HL-60 (cell line): ENCODE measurements at places on chromosomes 7 and 10.

- DNase-seq, result no peak
Measured at GRCh38 chr7:151897161-151897731, 20.3 kb upstream of the PRKAG2 start.

DNA sequence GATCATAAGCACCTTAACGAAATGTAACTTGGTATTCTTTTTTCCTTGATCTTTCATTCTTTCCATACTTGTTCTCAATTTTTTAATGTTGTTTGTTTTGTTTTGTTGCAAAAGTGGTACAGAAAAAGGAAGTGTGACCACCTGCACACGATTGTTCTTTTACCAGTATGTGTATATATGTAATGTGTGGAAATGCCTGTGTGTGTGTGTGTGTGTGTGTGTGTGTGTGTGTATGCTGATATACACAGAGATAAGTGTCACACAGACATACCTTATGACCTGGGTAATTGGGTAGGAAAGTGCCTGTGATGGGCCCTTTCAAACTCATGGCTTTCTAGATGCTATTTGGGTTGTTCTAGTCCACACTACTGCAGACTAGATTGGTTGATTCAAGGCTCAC, 14.0 kb downstream of the INHBA start:
- no peak for DNase-seq

DNA sequence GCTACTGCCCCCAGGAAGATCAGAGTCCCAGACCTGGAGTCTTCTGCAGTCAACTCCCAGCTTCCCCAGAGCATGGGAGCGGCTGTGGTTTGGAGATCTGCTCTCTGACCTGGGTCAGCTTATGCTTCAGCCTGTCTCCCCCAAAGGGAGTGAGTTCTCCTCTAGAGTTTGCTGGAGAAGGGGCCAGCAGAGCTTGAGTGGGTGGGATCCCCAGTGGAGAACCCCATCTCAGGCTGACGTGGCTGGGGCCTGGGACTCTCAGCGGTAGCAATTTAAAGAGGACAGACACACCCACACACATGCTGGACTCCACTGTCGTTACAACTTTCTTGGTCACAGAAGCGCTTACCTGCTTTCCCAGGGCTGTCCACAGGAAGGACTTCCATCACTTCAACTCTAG, 6.3 kb downstream of the UNC5B start:
- no peak for DNase-seq

- DNase-seq, result no peak
Measured at GRCh38 chr7:27822245-27822644, 82.3 kb downstream of the TAX1BP1 start.

DNA sequence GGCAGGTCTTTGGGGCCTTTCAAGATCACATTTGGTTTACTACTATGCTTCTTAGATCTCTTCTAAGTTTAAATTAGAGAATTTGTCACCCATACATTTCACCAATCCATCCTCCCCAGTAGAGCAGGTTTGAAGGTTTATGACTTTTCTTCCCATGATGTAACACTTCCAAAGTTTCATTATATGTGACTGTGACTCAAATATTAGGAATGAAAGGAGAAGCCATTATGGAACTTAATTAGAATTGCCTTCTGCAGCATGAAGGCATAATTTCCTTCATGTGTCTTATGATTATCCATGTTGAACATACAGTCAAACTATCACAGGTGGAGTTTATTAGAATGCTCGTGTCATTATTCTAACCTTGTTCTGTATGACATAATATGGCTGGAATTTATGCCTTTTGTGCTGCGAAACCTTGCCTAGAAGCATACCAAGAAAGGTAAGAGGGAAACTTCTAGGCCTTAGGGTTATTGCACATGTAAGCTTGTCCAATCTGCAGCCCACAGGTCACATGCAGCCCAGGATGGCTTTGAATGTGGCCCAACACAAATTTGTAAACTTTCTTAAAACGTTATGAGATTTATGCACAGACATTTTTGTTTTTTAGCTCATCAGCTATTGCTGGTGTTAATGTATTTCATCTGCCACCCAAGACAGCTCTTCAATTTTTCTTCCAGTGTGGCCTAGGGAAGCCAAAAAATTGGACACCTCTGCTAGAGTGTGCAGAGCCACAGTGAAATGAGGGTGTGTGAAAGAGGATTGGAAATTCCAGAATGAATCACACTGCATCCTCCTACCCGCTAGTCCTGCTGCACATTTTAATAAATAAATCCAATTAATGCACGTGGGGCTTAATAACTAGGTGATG, 133.6 kb downstream of the TMEM26 start:
- no peak for DNase-seq

DNA sequence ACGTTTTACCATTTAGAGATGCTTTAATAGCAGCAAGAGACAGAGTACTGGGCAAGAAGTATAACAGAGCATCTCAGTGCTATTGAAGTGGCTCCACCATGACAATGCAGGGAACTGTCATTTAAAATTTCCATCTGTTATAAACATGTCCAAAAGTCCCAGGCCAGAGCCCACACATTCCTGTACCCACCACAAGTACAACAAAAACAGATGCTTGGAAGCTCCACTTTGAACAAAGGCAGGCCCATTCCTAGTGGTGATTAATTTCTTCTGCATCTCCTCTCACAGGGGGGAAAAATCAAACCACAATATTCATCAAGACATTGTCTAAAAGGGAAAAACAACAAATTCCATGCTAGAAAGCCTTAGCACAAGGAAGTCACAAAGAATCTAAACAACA, 627.9 kb downstream of the PARD3 start:
- DNase-seq, result no peak

DNA sequence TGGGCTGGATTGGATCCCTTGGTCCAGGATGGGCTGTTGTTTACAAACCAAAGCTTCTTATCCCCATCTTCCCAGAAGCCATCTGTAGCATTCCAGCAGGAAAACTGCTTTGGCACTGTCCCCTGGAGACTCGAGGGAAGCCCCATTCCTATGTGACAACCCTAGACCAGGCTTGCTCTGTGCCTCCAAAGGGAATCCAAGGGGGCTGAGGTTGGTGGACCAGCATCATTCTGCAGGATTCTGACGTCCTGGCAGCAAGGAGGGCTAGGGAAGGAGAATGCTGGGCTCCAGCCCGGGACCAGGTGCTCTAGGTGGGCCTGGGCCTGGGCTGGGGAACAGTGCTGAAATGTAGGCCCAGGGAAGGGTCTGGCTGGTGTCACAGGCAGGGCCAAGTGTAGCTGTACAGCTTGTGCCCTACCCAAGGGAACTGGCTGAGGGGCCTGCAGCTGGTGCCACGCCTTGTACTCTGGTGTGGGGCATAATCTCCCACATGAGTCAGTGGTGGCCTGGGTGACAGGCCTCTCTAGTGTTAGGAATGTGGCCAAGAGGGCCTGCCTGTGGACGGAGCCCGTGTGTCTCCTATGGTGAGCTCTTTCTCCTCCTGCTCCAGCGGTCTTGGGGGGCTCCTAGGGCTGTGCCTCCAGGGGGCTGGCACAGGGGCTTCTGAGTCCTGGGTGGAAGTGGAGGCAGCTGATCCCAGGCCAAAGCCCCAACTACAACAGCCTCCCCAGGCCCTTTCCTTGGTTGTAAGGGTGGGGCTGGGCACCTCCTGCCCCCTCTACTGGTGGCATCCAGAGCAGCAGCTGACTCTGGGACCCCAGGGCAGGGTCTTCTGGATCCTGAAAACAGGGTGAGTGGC, 25.2 kb downstream of the TRIM8 start:
- DNase-seq, result no peak

DNA sequence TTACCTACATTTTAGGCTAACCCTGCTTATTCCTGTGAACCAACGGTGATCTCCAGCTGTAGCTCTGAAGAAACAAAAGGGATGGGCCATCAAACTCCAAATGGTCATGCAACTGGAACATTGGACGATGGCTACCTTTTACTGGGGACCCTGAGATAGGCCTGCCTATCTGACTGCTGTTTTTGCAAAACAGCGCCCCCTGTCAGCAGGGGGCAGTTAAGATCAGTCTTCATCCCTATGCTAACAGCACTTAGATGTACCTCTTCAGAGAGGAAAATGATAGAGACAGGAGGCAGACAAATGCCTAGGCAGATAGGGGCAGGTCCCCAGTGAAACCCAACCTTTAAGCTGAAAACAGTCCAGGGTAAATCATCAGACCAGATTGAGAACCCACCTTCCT, 1085.4 kb upstream of the SORCS1 start:
- DNase-seq, result no peak

- no peak for DNase-seq
Measured at GRCh38 chr10:48788554-48788953, 103.9 kb downstream of the WDFY4 start.

DNA sequence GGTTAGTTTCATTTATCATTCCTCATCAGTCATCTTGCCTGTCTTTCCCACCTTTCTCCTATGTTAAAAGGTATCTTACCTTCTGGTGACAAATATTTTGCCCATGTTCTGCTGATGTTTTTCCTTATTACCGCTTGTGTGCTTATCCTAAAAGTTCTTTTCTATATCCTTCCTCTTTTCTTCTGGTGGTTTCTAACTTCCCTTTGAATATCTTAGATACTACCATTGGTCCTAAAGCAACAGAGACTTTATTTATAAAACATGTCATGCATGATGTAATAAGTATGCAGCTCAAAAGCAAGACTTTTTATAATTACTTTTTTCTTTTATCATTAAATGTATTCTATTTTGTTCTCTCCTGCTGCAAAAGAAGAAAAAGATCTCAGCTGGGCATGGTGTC, 24.8 kb downstream of the TBC1D12 start:
- DNase-seq, result no peak

GRCh38 chr10:83012866-83013265, 1126.4 kb upstream of the GHITM start:
- DNase-seq, result no peak

GRCh38 chr10:76047521-76047920, 616.1 kb downstream of the LRMDA start:
- no peak for DNase-seq

GRCh38 chr10:4568731-4569130, 257.3 kb upstream of the AKR1E2 start:
- no peak for DNase-seq

DNA sequence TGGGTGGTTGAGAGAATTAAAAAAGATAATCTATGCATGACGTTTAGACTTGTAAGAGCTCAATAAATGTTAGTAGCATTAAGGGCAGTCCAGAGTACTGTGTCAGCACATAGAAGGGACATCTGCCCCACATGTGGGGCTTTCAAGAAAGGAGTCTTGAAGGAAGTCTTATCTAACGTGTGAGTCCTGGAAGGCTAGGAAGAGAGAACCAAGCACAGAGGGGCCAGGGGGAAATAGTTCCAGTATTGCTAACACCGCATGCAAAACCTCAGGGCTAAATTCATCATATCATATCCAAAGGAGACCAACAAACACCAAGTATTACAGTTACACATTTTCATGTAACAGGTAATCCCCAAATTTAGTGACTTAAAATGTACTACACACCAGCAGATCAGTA, 122.7 kb downstream of the AOAH start:
- DNase-seq, result no peak

DNA sequence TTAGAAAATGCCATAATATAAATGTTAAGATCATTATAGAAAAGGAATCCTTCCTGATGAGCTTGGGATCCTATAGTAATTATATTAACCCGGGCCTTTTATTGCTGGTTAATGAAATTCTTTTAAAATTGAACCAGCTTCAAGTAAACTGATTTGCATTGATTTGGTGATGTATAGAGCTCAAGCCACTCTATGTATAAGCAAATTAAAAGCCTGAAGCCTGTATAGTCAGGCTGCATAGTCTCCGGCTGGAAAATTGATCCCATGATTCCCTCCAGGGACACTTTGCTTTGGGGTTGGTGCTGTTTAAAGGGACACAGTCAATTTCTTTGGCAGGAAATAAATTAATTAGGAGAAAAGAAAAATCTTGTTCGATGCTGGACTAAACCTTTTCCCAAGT, 199.1 kb downstream of the HERPUD2 start:
- DNase-seq, result no peak

- no peak for DNase-seq
Measured at GRCh38 chr7:94409200-94409948, 14.7 kb downstream of the COL1A2 start.

- no peak for DNase-seq
Measured at GRCh38 chr7:37040330-37040729, 316.0 kb upstream of the AOAH start.

DNA sequence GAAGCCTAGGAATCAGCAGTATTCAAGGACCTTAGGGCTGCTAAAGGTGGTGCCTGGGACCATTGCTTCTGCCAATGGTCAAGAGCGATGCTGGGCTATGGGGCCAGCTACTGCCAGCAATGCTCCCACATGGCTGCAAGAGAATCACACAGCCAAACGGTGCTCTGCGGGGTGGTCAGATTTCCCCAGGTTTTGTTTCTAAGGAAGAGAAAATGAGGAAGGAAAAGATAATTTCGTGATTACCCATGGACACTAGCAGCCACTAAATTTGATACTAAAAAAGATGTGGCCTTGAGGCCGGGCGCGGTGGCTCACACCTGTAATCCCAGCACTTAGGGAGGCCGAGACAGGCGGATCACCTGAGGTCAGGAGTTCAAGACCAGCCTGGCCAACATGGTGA, 83.0 kb downstream of the LYZL2 start:
- no peak for DNase-seq

DNA sequence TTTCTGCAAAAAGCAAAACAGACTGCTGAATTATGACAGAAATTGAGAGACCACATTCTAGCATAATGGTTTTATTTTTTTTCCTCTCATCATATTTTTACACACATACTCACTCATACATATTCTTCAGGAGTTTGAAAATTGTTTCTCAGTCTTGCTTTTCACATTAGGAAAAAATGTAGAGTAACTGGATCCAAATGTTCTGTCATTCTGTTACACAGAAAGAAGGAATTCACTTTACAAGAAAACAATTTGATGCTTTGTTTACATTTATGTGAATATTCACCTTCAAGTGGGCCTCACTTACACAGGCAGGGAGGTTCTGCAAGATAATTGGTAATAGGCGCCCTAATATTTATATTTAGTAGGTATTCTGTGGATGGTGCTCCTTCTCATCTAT, 82.0 kb downstream of the ARL4A start:
- DNase-seq, result no peak

DNA sequence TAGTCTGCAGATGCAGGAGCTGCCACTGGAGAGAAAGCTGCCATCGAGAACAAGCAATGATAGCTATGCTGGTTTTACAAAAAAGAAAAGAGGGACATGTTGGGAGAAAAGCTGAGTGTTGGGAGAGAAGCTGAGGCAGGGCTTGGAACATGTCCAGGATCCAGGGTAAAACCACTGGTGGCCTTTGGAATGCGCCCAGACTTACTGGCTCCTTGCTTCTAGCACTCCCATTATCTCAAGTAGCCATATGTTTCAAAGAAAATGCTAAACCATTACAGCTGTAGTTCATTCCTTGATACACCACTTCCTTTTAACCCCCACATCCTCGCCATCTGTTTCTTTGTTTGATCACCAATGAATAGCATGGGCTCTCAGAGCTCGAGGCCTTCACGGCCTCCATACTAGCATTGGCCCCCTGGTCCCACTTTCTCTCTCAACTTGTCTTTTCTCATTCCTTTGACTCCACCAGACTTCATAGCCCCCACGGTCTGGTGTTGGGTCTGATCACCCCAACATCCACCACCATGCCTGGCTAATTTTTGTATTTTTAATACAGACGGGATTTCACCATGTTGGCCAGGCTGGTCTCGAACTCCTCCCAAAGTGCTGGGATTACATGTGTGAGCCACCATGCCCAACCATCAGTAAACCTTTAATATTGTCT, 23.8 kb upstream of the PLAC9 start:
- no peak for DNase-seq

GRCh38 chr7:101216860-101217387, 457 bp downstream of the PLOD3 start:
- no peak for DNase-seq

GRCh38 chr7:47074702-47075153, 507.2 kb downstream of the TNS3 start:
- no peak for DNase-seq
